Skeletal muscle cell (primary cell): ENCODE measurements at places on chromosomes 2 and 18.

GRCh38 chr2:157751462-157752058, 122.9 kb upstream of the ACVR1C start:
- DNase-seq, result peak; percentile 56

DNA sequence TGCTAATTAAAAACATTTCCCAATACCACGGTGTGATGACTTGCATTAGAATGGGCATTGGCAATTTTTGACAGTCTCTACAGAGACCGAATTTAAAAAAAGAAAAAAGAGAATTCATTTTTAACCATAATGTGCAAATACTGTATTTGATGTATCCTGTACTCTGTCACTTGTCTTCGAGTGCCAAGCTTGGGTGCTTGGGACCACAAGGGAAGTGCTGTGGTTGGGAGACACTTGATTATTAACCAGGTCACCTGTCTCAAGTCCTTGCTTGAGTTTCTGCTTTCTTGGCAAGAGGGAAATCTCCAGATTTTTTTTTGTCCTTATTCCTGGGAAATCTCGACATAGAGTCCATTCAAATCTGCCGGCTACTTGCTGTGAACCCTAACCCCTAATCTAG, 209.0 kb downstream of the MC4R start:
- no peak for DNase-seq

DNA sequence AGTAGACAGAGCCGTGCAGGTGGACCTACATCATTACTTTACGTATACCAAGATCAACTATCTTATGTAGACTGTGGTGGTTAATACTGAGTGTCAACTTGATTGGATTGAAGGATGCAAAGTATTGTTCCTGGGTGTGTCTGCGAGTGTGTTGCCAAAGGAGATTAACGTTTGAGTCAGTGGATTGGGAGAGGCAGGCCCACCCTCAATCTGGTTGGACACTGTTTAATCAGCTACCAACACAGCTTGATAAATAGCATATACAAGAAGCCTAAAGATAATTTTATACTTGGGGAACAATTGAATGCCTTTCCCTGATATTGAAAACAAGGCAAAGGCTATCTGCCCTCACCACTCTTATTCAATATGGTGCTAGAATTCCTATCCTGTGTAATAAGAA, 604.2 kb upstream of the ZEB2 start:
- no peak for DNase-seq

DNA sequence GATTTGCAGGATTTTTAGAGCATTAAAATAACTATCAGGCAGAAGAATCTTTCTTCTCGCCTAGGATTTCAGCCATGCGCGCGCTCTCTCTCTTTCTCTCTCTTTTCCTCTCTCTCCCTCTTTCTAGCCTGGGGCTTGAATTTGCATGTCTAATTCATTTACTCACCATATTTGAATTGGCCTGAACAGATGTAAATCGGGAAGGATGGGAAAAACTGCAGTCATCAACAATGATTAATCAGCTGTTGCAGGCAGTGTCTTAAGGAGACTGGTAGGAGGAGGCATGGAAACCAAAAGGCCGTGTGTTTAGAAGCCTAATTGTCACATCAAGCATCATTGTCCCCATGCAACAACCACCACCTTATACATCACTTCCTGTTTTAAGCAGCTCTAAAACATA, 137.0 kb downstream of the MEIS1 start:
- no peak for DNase-seq

DNA sequence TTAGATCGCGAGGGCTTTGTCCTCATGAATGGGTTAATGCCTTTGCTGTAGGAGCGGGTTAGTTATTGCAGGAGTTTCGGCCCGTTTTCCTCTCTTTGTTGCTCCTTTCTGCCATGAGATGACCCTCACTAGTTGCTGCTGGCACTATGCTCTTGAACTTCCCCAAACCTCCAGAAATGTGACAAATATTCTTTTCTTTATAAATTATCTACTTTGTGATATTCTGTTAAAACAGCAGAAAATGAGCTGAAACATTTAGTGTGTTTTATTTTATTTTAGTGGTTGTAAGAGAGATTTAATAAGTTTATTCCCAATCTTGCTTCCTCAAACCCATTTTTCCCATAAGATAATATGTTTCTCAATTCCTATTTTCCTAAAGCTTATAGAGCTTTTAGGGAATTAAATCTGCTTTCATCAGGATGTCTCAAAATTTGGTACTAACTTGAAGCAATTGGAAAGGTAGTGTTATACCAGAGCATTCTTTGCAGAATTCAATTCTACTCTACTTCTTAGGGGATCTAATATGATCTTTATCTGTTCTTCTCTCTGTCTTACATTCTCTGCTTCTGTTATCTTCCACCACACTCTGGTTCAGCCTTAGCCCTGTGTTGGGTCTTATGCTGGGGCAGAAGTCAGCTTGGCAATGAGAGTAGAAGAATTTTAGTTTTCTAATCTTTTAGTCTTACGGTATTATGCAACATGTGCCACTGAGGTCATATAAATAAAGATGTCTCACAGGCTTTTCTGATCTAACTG, 23.1 kb downstream of the DDX1 start:
- DNase-seq, result no peak

- DNase-seq, result no peak
Measured at GRCh38 chr2:1497122-1497611, 83.9 kb downstream of the TPO start.

DNA sequence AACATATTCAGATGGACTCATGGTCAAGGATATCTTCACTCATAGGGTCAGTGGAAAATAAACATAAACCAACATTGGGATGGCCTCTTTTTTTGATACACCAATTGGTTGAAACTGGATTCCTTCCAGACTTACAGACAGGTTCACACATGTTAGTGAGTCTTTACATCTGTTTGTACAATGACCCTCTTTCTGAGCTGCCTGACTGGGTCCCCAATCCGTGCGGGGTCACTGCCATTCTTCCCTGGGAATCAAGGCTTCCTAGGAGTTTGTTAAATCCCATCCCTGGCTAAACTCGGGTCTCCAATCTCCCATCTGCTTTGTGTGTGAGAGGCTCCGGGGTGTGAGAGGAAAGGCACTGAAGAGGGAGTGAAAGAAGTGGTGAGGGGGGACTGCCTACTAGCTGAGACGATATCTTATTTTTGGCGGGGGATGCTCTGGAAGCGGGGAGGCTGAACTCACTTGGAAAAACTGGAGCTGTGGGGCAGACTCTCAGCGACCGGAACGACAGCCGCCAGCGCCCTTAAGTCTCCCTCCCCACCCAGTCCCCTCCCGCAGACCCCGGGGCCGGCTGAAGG, 487 bp downstream of the STARD6 start:
- DNase-seq, result no peak

- DNase-seq, result no peak
Measured at GRCh38 chr2:241846406-241846805, 12.3 kb downstream of the PDCD1 start.

DNA sequence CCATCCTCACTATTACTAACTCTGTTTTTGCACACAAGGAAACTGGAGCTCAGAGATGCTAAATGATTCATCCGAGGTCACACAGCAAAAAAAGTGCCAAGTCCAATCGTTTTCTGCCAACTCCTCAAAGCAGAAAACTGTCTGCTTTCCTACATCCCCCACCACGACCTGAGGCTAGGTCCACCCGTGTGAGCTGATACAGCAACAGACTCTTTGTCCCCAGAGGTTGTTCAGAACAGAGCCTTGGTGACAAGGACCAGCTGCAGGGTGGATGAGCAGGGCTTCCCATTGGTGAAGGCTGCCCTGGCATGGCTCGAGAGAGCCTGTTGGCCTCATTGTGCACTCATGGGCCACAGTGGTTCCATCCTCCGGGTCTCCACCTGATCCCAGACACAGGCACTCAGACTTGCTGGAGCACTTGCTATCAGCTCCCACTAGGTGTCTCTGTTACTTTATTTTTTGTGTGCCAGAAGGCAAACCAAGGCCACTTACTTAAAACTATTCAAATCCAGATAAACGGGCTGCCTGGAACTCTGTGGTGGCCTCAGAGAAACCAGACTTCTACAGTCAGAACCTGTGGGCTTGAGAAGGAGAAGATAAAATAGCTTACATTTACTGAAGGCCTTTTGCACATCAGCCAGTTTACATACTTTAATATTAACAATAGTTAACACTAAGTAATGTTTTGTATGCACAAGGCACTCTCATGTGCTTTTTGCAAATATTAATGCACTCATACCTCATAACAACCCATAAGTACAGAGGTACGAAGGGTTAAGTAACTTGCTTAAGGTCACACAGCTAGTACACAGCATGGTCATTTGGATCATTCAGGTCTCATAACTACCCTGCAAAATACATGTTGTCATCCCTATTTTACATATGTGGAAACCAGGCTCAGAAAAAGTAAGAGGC, 62.9 kb upstream of the CTIF start:
- DNase-seq, result peak; percentile 40

DNA sequence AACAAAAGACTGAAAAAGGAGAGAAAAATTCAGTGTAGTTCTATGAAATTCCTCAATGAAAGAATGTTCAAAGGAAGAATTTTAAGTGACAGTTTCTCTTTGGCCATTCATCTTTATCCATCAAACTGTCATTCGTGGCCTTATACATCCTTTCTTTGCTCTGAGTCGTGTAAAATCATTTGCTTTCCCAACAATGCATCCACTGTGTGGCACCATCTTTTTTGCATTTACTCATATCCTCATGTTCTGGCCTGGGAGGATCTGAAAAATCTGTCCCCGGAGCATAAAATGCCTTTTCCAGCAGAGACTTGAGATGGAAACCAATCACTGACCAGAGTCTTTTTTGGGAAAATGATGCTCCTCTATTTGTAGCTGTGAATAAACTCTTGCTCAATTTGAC, 240.3 kb upstream of the ETAA1 start:
- DNase-seq, result no peak

DNA sequence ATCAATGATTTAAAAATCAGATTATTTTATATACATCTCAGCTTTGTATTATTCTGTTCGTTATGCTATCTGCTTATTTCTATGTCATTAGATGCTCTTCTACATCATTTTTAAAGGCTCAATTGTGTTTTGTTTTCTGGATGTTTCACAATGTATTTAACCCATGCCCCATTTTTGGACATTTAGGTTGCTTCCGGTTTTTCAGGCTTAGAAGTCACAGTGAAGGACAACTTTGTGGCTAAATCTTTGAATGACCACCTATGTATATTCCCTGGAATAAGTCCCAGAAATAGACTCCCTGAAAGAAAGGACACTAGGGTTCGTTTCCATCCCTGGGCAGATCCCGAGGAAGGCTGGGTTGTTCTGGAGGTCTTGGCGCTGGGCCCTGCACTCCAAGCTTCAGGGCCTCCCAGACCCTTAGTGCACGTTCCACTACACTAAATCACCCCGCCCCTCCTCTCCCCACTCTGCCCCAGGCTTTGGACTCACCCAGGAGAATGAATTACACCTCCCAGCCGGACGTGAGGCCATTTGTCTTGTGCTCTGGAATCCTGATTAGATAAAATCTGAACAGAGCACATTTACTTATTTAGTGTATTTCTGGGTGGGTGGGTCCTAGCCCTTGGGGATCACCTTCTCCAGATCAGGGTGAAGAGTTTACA, 188.2 kb downstream of the ZFP36L2 start:
- DNase-seq, result no peak

- no peak for DNase-seq
Measured at GRCh38 chr2:106109675-106110424, 84.3 kb downstream of the UXS1 start.

DNA sequence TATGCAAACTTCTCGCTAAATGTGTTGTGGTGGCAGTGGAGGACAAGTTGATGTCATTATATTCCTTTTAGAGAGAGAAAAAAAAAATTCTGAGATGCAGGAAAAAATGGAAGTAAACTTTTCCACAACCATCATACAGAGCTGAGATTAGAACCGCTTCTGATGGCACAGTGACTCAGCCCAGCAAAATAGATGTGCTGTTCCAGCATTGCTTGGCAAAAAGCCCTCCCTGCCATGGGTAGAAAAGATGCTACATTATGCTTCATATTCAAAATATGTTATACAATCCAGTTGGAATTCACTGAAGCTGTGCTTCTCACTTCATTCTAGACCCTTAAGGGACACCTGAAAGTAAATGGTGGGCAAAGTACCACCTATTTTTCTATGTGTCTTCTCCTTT, 1047.6 kb upstream of the FANCL start:
- DNase-seq, result no peak

- no peak for DNase-seq
Measured at GRCh38 chr2:36965206-36965605, 1.1 kb downstream of the STRN start.

DNA sequence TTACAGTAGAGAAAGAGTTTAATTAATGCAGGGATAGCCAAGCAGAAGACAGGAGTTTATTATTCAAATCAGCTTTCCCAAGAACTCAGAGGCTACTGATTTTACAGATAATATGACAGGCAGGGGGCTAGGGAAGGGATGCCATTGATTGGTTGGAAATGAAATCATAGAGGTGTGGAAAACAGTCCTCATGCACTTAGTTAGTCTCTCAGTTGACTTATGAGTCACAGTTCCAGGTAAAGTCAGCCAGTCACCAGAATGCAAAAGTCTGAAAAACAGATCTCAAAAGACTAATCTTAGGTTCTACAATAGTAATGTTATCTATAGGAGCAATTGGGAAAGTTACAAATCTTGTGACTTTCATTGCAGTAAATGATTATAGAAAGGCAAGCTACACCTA, 676.4 kb upstream of the CHAC2 start:
- no peak for DNase-seq

DNA sequence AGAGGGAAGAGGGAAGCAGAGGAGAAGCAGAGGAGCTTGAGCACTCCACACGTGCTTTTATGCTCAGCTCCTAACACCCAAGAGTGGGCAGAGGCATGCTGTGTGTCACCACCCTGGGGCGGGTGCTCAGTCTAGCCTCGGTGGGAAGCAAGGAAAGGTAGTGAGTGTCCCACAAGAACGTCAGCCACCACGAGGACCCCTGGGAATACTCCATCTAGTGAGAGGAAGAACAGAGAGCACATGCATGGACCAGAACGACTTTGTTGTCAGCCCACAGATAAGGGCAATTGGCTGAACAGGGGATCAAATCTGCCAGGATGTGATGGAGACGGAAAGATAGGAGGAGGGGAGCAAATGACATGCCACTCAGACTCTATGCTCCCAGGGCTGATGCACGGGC, 83.4 kb downstream of the XDH start:
- no peak for DNase-seq

DNA sequence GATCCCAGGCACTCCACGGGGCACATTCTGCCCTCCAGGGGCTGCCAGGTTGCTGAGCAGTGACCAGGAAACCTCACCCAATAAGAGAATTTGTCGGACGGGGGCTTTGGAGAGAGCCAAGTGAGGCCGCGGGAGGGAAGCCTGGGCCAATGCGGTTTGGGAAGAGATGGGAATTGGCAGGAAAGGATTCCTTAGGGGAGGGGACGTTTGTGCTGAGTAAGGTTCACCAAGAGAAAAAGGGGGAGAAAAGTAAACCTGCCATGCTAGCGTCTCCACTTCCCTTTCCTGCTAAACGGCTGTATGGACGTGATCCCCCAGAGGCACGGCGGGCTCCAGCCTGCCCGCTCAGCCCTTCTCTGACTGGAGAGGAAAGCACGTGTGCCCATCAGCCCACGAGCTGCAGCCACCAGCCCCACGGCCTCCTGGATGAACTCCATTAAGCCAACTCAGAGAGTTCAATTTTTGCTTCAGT, 194.4 kb upstream of the ID2 start:
- DNase-seq, result no peak

DNA sequence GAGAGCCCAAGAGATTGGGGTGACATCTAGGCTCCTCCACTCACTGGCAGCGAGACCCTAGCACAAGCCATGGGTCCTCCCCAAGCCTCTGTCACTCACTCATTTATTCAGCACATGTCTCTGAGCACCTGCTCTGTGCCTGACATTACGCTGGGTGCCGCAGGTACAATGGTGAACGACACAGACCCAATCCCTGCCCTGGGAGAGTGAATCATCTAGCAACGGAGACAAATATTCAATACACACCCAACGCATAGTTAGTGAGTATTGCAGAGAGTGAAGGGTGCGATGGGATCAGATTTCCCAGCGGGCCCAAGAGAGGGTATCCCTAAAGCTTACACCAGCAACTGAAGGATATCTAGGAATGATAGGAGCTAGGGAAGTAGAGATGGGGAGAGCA, 45.5 kb downstream of the ZFP36L2 start:
- no peak for DNase-seq
